ENCODE measurements at places on chromosomes 5 and 9.

DNA sequence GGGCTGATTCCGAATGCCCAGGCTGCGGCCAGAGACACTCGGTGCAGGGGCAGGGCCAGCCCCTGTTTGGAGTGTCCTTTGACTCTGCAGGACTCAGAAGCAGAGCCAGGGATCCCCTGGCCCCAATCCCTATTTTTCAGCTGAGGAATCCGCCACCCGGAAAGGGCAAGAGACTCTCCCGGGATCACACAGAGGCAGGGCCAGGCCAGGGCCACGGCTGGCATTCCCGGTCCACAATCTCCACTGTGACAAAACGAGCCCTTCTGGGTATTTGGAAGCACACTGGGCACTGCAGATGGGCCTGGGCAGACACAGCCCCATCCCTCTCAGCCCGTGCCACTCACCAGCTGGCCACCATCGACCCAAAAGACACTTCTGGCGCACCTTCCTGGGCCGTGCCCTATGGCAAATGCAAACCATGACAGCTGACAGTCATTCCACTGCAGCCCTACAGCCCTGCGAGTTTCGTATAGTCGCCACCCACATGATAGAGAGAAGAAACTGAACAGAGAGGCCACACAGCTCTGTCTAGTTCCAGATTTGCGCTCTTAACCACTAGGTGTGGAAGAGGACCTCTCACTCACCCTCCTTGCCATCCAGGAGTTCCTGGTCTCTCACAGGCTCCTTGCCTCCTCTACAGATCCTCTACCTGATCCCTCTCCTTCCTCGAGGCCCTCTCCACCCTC is 13.3 kb downstream of the NR5A1 start:
- H3K4me1 ChIP-seq = peaks cover 41% of the 10 kb centered on the region
- H3K27ac ChIP-seq = no peak overlapping the region
- H3K27me3 ChIP-seq = peaks cover 10% of the 10 kb centered on the region
- no peaks in the 10 kb centered on the region for H3K36me3 ChIP-seq
- no peak overlapping the region for H3K4me3 ChIP-seq

DNA sequence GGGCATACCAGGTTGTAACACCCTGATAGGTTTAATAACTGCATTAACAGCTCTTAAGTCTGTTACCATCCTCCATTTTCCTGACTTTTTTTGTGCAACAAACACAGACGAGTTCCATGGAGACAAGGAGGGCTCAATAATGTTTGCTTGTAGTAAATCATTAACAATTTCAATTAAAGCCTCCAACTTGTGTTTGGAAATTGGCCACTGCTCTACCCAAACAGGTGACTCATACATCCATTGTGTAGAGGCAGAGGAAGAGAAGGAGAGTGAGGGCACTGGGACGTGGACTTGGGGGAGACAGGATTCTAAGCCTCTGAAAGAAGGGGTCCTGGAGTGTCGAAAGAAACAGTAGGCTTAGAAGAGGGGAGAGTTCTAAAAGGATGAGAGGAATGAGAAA is 213.6 kb upstream of the KCNN2 start:
- H3K4me3 ChIP-seq = no peak overlapping the region
- H3K27me3 ChIP-seq = no peaks in the 10 kb centered on the region
- H3K27ac ChIP-seq = no peak overlapping the region
- no peaks in the 10 kb centered on the region for H3K36me3 ChIP-seq
- no peaks in the 10 kb centered on the region for H3K4me1 ChIP-seq

GRCh38 chr5:14440582-14441431 is 140.8 kb upstream of the OTULINL start:
- H3K27me3 ChIP-seq = no peaks in the 10 kb centered on the region
- H3K4me3 ChIP-seq = no peak overlapping the region
- H3K27ac ChIP-seq = peak overlapping the region; percentile 76
- no peaks in the 10 kb centered on the region for H3K4me1 ChIP-seq

DNA sequence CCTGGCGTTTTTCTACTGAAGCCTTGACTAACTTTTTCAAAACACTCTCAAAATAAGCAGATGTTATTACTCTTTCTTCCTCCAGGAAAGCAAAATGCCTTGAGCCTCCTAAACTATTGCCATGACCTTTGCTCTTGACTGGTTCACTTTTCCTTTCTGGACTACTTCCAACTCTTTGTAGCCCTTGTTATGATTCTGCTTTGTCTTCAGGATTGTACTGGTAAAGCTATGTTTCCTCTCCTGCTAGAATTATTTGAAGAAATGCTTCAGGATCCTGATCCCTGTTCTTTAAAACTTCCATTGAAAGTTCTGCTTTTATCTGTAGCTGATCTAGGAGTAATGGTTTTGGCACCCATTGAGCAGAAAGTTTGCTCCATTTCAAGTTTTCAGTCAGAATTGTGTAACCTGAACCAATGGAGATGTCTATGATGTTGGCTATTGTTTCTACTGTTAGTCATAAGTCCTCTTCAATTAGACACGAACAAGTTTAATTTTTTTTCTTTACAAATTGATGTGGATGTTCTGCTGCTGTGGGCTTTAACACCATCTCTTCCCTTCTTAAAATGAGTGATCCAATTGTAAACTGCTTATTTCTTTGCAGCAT is 1356.4 kb downstream of the EFNA5 start:
- no peak for DNase-seq
- no peaks in the 10 kb centered on the region for H3K4me1 ChIP-seq
- no peaks in the 10 kb centered on the region for H3K27me3 ChIP-seq
- no peak overlapping the region for H3K27ac ChIP-seq
- no peak overlapping the region for H3K4me3 ChIP-seq
- no peaks in the 10 kb centered on the region for H3K36me3 ChIP-seq

GRCh38 chr5:122076050-122076461 is 2.0 kb downstream of the LOX start:
- DNase-seq = no peak
- peaks cover 15% of the 10 kb centered on the region for H3K4me1 ChIP-seq
- peaks cover 47% of the 10 kb centered on the region for H3K27me3 ChIP-seq
- no peak overlapping the region for H3K4me3 ChIP-seq
- no peaks in the 10 kb centered on the region for H3K36me3 ChIP-seq
- no peak overlapping the region for H3K27ac ChIP-seq

DNA sequence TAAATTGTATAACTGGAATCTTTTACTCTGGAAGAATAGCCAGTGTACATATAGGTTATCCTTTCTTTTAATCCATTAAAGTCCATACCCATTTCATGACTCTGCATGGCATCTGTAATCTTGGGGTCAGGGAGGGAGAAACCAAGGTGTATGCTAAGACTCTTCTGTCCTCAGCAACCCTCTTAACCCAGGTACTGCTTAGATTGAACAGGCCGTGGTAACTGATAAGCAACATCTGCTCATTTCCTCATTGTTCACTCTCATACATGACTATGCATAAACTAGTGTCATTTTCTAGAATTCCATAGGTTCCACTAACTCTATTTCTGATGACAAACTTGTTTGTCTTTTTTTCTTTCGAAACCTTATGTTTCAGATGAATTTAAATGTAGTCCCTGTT is 69.3 kb upstream of the IFNE start:
- no peaks in the 10 kb centered on the region for H3K4me1 ChIP-seq
- no peak overlapping the region for H3K27ac ChIP-seq
- H3K4me3 ChIP-seq = no peak overlapping the region
- H3K27me3 ChIP-seq = peaks cover 4% of the 10 kb centered on the region
- DNase-seq = no peak

DNA sequence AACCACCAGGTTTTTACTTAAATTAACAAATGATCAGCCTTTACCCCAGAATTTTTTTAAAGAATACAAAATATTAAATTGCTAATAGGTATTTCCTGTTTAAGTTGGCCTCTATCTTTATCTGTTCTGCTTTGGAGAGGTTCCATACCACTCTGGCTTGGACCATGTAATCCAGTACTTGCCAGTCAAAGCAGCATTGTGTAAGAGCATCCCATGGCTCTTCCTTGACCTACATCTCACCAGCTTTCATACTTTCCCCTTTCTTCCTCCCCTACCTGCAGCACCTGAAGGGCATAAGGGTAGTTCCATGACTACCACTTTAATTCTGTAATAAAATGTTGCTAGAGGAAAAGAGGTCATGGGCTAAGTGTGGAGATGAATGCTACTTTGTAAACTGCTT is 140.8 kb upstream of the MTAP start:
- H3K4me1 ChIP-seq = no peaks in the 10 kb centered on the region
- no peak overlapping the region for H3K4me3 ChIP-seq
- no peak for DNase-seq
- H3K36me3 ChIP-seq = no peaks in the 10 kb centered on the region
- no peaks in the 10 kb centered on the region for H3K27me3 ChIP-seq

GRCh38 chr9:96523374-96523773 is 73.4 kb downstream of the HABP4 start:
- H3K4me3 ChIP-seq = no peak overlapping the region
- H3K27ac ChIP-seq = no peak overlapping the region
- DNase-seq = no peak
- no peaks in the 10 kb centered on the region for H3K36me3 ChIP-seq
- H3K4me1 ChIP-seq = peaks cover 6% of the 10 kb centered on the region
- no peaks in the 10 kb centered on the region for H3K27me3 ChIP-seq

GRCh38 chr5:125214080-125214479 is 467.6 kb upstream of the ZNF608 start:
- no peak overlapping the region for H3K4me3 ChIP-seq
- H3K4me1 ChIP-seq = no peaks in the 10 kb centered on the region
- no peak for DNase-seq
- H3K36me3 ChIP-seq = no peaks in the 10 kb centered on the region
- no peak overlapping the region for H3K27ac ChIP-seq

DNA sequence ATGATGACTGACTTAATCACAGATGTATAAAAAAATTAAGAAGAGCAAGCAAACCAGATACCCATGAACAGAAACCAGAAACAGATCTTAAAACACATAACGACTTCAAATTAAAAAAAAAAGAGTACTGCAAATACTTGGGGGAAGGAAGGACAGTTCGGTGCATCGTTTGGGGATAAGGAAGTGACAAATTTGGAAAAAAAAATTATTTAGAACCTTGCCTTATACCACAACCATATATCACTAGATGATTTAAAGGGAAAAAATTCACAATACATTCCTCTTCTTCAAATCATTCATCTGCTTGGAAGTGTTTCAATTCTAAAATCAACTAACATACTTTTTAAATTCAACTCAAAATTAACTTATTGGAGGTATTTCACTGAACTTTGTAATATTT is 1038.6 kb upstream of the DMAC1 start:
- no peak for DNase-seq
- H3K27ac ChIP-seq = no peak overlapping the region
- H3K4me1 ChIP-seq = no peaks in the 10 kb centered on the region
- H3K4me3 ChIP-seq = no peak overlapping the region
- no peaks in the 10 kb centered on the region for H3K36me3 ChIP-seq

DNA sequence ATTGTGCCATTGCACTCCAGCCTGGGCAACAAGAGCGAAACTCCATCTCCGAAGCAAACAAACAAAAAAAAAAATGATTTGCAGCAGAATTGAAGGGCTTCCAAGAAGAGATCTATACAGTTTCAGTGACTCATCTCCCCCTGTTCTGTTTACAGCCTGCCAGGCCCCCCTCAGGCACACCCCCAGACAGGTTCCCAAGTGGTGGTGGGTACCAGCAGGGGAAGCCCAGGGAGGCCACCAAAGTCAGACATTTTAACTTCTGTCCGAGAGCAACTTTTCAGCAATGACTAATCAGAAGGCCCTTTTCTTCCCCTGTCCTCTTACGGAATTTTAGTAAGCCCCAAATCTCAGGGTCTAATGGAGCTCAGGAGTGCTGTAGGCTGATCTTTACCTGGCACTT is 98.7 kb downstream of the PAX5 start:
- H3K4me3 ChIP-seq = no peak overlapping the region
- no peak overlapping the region for H3K27ac ChIP-seq
- no peaks in the 10 kb centered on the region for H3K36me3 ChIP-seq
- H3K4me1 ChIP-seq = no peaks in the 10 kb centered on the region

DNA sequence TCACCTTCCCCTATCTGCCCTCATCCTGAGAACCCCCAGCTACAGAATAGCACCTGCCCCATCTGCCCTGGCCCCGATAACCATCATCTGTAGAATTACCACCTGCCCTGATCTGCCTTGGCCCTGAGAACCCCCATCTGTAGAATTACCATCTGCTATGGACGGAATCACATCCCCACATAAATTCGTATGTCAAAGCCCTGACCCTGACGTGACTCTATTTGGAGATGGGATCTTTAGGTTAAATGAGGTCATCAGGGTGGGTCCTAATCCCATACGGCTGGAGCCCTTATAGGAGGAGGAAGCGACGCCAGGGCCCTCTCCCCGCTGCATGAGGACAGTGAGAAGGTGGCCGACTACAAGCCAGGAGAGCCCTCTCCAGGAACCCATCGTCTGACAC is 32.6 kb downstream of the SARDH start:
- H3K27ac ChIP-seq = no peak overlapping the region
- H3K4me1 ChIP-seq = peaks cover 73% of the 10 kb centered on the region
- DNase-seq = no peak
- H3K4me3 ChIP-seq = no peak overlapping the region

DNA sequence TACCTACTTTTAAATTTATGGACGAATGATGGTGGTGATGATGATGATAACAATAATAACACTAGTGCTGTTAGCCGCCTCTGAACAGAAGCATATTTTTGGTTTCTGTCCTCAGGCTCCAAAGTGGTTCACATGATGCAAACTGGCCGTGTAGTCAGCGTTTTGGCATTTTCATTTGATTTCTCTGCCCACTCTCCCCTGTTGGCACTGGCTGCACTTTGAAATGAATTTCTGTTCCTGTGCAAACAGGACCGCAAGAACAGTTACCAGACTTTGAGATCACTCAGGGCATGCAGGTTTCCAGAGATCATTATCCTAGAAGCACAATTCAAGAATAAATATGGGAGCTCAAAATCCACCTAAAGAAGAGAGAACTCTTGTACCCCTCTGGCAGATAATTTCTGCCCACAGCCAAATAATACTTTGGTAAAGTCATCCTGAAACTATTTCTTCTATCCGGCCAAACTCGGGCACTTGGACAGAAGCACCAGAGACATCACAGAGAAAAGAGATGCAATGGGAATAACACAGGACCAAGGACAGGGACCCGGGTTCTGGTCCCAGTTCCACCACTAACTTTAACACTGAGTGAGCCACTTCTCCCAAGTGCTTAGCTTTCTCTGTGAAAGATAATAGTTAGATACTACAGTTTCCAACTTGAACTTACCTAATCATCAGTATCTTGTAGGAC is 201.7 kb upstream of the PTGER4 start:
- no peaks in the 10 kb centered on the region for H3K27me3 ChIP-seq
- no peak for DNase-seq
- H3K4me3 ChIP-seq = no peak overlapping the region
- H3K36me3 ChIP-seq = no peaks in the 10 kb centered on the region
- no peaks in the 10 kb centered on the region for H3K4me1 ChIP-seq

DNA sequence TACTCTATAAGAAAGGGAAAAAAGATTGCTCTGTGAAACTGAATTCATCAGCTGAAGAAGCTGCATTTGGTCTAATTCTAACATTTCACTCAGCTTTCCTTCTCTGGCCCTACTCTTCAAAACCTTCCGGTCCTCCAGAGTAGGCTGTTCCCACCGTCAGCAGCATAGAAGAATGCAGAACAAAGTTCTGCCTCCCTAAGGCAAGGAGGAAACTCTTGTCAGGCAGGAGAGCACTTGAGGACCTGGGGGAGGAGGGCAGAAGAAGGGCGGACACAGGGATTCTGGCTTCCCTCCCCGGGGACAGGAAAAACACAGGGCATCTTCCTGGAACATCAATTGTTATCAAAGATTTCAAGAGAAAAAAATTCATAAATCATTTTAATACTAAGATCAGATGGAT is 69.2 kb upstream of the SHB start:
- DNase-seq = no peak
- no peak overlapping the region for H3K4me3 ChIP-seq
- no peaks in the 10 kb centered on the region for H3K4me1 ChIP-seq
- no peak overlapping the region for H3K27ac ChIP-seq
- no peaks in the 10 kb centered on the region for H3K36me3 ChIP-seq

- H3K27me3 ChIP-seq = no peaks in the 10 kb centered on the region
- DNase-seq = no peak
- no peak overlapping the region for H3K4me3 ChIP-seq
- H3K4me1 ChIP-seq = no peaks in the 10 kb centered on the region
Observed at GRCh38 chr5:159181152-159181551, 28.2 kb downstream of the RNF145 start.
